GM12892 (cell line): ENCODE measurements at places on chromosomes 13 and 19.
A peak's percentile ranks its signal among the peaks of the same experiment; 100 is the strongest.

GRCh38 chr19:39307046-39307821 lies 11.0 kb downstream of the IFNL1 start:
- no peak for DNase-seq

DNA sequence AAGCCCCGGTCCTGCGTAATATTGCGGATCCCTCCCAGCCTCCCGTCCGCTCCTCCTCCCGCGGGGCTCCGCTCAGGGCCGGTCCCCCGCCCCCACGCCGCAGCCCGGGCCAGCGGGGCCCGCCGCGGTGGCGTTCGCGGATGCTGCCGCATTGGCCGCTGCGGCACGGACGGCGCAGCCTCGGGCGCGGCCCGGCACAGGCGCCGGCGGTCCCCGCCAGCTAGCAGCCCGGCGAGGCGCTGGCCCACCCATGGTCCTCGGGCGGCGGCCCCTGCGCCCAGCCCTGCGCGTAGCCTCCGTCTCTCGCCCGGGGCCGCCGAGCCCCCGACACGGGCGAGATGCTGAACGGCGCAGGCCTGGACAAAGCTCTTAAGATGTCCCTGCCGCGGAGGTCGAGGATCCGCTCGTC lies at the start of gene ATP8A2:
TSS of gene ATP8A2 (plus strand) at position 100 of the 409 bp plus-strand sequence. CDS start at position 339, 239 bp downstream.
- DNase-seq, result no peak

- DNase-seq, result no peak
These were observed 23.0 kb upstream of the ATP1A3 start for GRCh38 chr19:42017040-42017439.

DNA sequence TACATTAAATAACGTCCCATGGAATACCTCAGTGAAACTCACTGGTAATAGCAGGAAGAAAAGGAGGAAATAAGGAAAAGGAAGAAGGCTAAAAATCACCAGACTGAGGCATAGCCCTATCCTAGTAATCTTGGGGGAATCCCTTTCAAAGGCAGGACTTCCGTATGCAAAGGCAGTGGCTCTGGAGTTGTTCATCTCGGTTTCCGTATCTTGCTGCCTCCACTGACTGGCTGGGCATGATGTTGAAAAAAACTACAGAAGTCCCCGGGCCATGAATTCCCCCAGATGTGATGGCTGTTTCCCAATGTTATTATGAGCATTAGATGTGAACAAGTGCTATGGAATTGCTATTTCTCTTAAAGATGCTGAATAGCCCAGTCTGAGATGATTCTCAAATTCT lies 5.5 kb downstream of the FPR2 start:
- no peak for DNase-seq

- DNase-seq, result no peak
These were observed 2.6 kb upstream of the MCEMP1 start for GRCh38 chr19:7674010-7675005.

DNA sequence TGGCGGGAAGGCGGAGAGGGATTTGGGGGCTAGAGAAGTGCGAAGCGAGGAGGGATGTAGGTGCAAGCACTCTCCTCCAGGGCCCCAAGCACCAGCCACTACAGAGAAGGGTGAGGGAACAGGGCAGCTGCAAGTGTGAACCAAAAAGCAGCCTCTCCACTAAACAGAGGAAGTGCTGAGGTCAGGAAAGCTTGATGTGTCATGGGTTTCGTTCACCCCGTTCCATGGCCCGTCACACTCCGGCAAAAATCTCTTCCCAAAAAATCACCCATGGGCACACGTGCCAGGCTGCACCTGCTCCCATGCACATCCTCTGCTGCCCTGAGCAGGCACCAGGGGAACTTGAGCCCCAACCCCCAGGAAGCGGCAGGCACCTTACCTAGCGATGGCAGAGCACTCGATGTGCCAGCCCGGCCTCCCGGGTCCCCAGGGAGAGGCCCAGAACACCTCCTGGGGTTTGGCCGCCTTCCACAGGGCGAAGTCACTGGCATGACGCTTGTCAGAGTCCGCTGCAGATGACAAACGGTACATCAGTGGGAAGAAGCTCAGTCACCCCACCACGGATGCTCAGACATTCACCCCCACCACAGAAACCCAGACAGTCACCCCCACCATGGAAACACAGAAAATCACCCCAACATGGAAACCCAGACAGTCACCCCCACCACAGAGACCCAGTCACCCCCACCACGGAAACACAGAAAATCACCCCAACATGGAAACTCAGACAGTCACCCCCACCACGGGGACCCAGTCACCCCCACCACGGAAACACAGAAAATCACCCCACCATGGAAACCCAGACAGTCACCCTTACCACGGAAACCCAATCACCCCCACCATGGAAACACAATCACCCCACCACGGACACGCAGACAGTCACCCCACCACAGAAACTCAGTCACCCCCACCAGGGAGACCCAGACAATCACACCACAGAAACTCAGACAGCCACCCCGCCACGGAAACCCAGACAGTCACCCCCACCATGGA lies 29.0 kb downstream of the CARS2 start:
- DNase-seq, result peak; percentile 54
